ENCODE measurements at places on chromosomes 12 and 14.

- no peak for DNase-seq
Observed at GRCh38 chr14:78329371-78329770, 159.2 kb downstream of the NRXN3 start.

DNA sequence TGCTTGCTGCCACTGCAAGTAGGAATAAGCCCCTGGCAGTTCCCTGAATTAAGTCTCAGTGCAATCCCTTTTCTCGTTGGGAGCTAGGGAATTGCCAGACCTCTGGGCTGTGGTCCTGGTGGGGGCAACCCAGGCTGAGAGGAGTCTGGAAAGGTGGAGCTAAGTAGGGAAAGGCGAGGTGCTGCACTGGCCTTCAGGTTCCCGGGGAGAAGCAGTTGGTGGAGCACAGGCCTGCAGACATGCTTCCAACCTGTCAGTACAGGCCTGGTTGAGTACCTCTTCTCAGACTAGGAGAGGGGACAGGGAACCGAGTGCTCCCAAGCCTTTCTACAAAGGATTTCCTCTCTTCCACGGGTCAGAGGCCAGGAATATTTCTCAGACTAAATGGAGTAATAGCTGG, 1.5 kb downstream of the NRIP2 start:
- DNase-seq, result no peak

- DNase-seq, result no peak
Observed at GRCh38 chr14:100727086-100727872, 587 bp downstream of the DLK1 start.

DNA sequence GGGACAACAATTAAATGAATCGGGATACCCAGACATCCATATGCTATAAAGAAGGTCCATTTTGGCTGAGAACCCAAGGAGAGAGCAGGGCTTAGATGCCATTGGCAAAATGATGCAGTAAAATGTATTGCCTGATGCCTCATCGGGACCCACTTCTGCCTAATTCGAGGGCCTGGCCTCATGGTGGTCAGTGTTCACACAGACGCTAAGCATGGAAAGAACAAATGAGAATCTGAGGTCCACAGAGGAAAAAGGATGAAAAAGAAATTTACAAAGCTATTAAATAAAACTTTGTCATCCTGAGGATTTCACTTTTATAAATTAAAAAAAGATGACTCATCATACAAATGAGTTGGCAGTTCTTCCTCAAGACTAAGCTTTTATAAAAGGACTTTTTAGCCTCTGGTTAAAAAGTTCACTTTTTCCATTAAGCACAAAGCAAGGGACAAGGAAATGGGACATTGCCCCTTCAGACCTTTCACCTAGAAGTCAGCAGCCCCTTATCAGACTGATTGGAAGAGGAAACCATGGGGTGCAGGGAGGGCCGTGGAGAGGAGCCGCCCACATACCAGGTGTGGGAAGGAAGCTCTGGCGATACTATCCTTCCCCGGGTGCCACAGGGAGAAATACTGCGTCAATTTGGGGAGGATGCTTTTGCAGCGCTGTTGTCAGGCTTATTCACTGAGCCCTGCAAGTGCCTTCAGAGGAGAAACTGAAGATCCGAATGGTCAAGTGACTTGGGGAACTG, 176.0 kb downstream of the EGLN3 start:
- DNase-seq, result no peak

GRCh38 chr12:113129664-113130456, 5.7 kb downstream of the RASAL1 start:
- no peak for DNase-seq

GRCh38 chr12:124725099-124725498, 138.6 kb downstream of the SCARB1 start:
- DNase-seq, result no peak

DNA sequence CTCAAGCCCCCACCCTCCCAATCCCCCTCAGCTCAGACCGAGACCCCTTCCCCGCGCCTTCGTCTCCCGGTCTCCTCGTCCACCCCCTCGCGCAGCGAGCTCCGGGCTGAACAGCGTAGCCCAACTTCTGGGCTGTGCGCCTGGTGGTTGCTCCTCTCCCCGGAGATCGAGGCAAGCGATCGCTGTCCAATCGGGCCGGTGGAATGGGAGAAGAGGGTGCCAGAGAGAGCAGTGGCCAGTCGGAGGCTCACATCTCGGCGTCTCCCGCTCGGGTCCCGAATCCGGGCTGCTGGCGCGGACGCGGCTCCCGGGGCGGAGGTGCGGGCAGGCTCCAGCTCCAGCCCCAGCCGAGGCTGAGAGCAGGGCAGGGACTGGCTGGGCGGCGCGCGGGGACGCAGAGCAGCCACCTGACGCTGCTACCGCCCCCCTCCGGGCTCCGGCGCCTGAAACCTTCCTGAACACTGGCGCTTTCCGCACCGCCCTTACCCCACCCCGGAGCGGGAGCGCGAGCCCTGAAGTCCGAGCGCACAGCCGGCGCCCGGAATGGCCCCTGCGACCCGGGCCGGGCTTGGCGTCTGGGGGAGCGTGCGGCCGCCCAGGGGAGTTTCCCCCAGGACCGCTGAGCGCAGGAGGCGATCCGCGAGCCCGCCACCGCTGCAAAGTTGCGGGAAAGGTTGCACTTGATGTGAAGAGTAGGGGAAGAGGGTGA, 508 bp upstream of the KCNH5 start:
- no peak for DNase-seq
